Stimulated activated CD4-positive, alpha-beta T cell treated with anti-CD3 and anti-CD28 coated beads, Interleukin-12 subunit alpha, Interleukin-12 subunit beta, amount 100 ng/mL, for 48 hours (primary cell): ENCODE measurements at places on chromosomes 11 and 22.

GRCh38 chr22:50343541-50343935, 411 bp downstream of the PPP6R2 start:
- DNase-seq = no peak

GRCh38 chr11:115787302-115787701, 283.1 kb upstream of the CADM1 start:
- DNase-seq = no peak

GRCh38 chr22:31248965-31249958, 37.2 kb downstream of the LIMK2 start:
- DNase-seq = no peak

GRCh38 chr22:39106326-39106725, 9.3 kb downstream of the APOBEC3H start:
- DNase-seq = no peak

GRCh38 chr22:26481694-26482093, 1.9 kb downstream of the HPS4 start:
- DNase-seq = no peak

GRCh38 chr11:90330632-90331031, 107.8 kb upstream of the CHORDC1 start:
- no peak for DNase-seq

- no peak for DNase-seq
These were observed at the start of gene SCN2B for GRCh38 chr11:118175993-118176777. Gene SCN2B (minus strand): TSS chr11:118176639. CDS start chr11:118176431, 208 bp downstream.

- DNase-seq = no peak
These were observed 19.9 kb upstream of the CCDC86 start for GRCh38 chr11:60821827-60822599.

GRCh38 chr22:18130018-18130417, 19.4 kb downstream of the TUBA8 start:
- DNase-seq = no peak

GRCh38 chr22:37802310-37803194, 5.2 kb upstream of the GCAT start:
- DNase-seq = no peak

GRCh38 chr11:111730871-111731591, 35.2 kb downstream of the PPP2R1B start:
- no peak for DNase-seq

GRCh38 chr11:133096981-133097380, 435.3 kb downstream of the OPCML start:
- no peak for DNase-seq

DNA sequence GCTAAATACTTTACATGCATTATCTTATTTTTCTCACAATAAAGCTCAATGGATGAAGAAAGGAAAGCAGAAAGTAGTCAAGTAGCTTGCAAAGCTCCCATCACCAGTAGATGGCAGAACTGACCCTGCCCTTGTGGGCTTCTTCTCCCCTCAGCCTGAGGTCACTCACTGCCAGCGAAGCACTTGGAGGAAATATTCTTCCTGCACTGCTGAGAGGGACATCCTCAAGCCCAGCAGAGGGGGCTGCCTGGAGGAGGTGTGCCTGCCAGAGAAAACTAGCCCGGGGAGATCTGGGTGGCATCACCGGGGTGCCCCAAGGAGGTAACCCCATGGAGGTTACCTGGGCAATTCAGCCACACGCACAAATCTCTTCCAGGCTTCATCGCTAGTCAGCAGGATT, 6.6 kb downstream of the APOL4 start:
- no peak for DNase-seq

GRCh38 chr11:66415423-66415822, 5.4 kb upstream of the NPAS4 start:
- DNase-seq = no peak

DNA sequence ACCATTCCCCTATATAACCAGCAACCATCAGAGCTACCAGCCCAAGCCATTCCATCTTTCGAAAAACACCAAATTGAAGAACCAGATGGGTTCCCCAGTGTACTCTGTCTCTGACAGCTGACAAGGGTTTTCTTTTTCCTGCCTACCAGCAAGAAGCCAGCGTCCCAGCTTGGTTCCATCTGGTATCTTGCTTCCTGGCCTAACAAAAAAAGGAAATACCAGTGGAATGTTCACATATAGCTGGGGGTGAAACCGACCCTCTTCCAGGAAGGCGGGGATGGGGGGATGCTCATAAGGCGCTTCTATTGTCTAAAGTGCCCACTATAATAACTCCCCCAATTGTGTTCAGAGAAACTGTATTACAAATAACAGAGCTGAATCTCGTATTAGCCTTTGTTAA, 172.3 kb downstream of the LDLRAD3 start:
- no peak for DNase-seq

- no peak for DNase-seq
These were observed 10.7 kb upstream of the FAM83F start for GRCh38 chr22:39984006-39984405.

DNA sequence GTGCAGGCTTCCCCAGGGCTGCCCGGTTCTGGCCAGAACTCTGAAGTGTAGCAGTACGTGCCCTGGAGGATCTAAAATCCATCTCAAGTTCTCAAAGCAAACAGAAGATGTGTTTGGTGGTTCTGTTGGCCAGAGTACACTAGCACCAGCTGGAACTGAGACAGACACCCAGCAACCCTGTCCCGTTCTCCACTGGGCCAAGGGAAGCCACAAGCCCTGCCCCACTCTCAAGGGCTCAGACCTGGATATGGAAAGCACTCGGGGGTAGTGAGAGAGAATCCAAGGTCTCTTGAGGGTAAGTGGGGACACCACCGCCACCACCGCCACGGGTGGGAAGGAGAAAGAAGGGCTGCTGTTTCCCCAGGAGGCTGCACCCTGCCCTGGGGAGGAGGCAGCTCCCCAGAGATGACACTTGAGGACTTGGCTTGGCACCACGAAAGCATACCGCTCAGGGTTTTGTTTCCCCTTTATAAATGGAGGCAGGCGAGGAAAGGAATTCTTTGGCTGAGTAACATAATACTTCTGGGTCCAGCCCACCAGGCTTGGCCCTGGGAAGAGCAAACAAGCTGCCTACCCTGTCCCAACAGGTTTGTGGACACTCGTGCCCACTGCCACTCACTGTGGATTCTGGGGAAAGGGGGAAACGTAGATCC, 56.1 kb upstream of the POU2AF1 start:
- no peak for DNase-seq

- no peak for DNase-seq
These were observed 136.1 kb downstream of the DCDC1 start for GRCh38 chr11:31233425-31233824.

- DNase-seq = no peak
These were observed 45.9 kb upstream of the GPR83 start for GRCh38 chr11:94447149-94447548.

DNA sequence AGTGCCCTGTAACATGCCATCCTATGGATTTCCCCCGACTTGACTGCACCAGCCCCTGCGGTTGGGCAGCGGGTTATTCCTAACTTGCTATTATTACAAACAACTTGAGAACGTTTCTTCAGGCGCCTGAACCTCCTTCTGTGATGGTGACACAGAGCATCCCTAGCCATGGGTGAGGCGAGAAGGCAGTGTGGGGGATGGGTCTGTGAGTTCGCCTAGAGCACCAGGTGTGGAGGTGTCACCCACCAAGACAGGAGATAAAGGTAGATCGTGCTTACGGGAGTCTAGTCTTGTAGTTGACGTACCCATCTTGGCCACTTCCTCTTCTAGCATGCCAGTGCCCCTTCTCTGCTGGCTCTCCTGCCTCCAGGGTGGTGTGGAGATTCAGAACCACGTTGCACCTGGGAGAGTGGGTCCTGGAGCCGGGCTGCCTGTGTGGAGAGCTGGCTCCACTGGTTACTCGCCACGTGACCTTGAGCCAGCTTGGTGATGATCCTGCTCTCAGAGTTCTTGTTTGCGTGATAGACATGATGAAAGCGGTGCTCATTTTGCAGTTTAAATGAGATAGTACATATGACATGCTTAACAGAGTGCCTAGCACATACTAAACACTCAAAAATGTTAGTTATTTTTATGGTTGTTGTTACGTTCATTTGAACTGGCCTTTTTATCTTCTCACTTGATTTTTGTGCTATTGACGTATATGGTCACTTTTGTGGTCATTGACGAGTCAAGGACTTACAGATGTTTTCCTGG, 37.8 kb downstream of the TBC1D22A start:
- no peak for DNase-seq

DNA sequence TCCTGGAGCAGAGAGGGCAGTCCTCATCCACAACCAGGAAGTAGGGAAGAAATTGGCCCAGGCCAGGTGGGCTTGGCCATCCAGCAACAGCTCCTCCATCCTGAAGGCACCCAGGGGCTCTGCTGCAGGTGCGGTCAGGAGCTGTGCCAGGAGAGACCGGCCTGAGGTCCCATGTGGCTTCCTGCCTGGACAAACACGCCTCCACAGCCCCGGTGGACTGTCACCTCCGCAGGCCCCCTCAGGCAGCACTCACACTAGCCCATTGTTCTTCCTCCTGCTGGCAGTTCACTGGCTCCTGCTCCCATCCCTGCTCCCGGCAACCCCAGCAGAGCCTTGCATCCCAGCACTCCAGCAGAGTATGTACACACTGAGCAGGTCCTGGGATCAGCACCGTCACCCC, 16.0 kb upstream of the POU2AF1 start:
- DNase-seq = no peak

GRCh38 chr22:39237318-39238100, 7.3 kb downstream of the PDGFB start:
- DNase-seq = no peak

GRCh38 chr11:30017445-30017895, 640 bp upstream of the KCNA4 start:
- no peak for DNase-seq

GRCh38 chr11:33542921-33543320, 157.7 kb downstream of the C11orf91 start:
- peak; percentile 33 for DNase-seq

GRCh38 chr11:75281469-75282095, 41.0 kb downstream of the TPBGL start:
- DNase-seq = no peak

GRCh38 chr11:9878936-9879335, 215.1 kb downstream of the SWAP70 start:
- DNase-seq = no peak

GRCh38 chr11:94036096-94036495, 14.9 kb downstream of the HEPHL1 start:
- no peak for DNase-seq

DNA sequence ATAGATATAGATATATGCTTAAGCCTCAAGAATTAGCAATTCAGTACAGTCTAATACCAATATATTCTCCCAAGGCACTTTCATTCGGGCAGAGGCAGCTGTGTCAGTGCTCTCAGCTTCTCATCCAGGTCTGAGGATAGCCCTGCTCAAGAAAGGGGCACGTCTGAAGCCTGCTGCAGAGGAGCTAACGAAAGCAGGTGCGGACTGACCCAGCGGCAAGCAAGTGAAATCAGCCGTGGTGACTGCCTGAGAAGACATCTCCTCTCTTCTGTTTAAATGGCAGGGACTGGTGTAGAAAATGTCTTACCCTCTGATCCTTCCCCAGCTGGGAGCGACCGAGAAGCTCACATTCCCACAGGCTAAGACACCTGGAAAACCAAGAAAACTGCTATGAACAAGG, 468.6 kb downstream of the BRD1 start:
- DNase-seq = no peak

GRCh38 chr11:86473991-86474833, 99.5 kb downstream of the CCDC81 start:
- DNase-seq = no peak

GRCh38 chr11:68657021-68657780, 27.1 kb upstream of the GAL start:
- no peak for DNase-seq

GRCh38 chr11:124331873-124332272, 11.9 kb upstream of the OR8D2 start:
- DNase-seq = no peak

DNA sequence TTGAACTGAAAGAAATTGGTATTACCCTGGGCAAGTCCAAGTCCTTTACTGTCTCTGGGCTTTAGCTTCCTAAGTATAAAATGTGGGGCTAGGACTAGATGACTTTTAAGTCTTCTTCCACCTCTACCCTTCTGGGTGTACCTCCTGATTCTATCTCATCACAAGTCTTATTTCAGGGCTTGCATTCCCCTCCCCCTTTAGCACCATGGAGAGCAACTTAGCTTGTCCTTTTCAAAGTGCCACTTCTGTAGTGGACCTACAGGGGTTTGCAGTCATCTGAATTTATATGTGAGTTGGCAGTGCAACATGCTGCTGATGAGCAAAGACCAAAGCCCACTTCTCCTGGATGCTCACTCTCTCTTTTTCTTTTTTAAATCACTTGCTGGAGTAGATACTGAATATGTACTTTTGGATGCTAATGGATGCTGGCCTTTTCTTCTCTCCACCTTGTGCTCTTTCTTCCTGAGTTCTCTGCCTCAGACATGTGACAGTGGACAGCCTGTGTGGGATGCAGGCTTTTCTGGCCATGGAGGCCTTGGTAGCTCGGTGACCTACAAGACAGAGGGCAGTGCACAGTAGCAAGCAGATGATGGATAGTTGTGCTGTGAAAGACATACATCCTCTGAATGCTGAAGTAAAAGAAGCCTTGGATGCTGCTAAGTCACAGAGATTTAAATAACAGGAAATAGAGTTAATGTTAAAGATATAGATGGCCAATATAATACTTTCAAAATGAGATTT, 185.0 kb downstream of the NELL1 start:
- DNase-seq = no peak

GRCh38 chr11:25961539-25961938, 370.4 kb upstream of the ANO3 start:
- DNase-seq = no peak

DNA sequence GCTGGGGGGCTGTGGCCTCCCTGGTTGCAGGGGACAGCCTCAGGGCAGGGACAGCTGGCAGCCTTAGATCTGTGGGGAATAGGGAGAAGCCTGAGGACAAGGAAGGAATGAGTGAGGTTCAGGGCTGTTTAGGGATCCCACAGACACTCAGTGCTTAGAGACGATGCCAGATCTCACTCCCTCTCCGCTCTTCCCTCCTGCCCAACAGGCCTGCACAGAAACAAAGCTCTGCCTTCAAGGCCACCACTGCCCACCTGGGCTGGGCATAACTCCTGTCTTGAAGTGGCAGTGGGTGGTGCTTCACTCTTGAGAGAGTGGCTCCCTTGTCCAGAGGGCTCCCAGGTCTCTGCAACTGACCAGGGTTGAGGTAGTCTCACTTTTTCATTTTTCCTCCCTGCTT, 13.1 kb upstream of the CENATAC start:
- DNase-seq = no peak

- DNase-seq = no peak
These were observed 4.6 kb upstream of the CCDC188 start for GRCh38 chr22:20155330-20156041.

DNA sequence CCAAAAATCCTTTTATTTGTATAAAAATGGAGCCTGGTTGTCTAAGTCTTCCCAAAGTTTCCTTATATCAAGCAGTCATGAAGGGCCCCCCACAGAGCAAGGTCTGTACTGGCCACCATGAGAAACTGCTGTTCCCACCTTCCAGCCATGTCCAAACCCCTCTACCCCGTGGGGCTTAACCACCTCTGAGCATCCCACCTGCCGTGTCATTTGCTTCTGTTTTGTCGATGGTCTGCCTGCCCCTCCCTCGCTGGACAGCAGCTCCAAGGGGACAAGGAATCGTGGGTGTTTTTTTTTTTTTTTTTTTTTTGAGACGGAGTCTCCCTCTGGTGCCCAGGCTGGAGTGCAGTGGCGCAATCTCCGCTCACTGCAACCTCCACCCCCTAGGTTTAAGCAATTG, 11.1 kb upstream of the ANO1 start:
- no peak for DNase-seq
